ENCODE measurements at places on chromosomes 1 and 21.

GRCh38 chr1:101377084-101377835 is 140.4 kb downstream of the S1PR1 start:
- DNase-seq = no peak

DNA sequence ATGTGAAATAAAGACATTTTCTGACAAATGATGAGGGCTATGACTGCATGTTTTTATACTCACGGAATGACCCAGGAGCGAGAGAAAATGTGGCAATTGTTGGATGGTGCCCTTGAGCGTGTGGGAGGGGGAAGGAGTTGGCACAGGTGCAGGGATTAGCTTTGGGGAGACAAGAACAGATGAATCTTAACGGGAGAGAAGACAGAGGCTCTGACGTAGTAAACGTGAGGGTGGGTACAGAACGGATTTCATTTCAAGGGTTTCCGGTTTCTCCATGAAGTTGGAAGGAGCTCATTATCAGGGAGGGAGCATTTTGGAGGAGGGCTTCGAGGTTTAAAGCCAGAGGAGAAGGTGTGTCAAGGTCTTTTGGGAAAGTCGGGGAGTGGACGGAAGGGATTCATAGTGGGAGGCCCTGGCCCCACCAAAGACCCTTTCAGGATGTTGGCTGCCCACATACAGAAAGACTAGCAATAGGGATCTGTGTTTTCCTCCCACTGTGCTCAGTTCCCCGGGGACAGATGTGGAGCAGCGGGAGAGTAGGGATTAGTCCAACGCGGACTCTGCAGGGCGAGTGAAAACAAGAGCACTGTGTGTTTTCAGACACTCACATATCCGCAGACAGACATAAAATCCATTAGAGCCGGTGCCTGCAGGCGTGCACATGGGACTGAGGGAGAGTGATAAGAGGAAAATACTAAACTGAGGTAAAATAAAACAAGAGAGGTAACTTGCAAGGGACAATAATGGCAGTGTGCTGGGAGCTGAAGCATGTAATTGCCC is 584.1 kb downstream of the AJAP1 start:
- no peak for DNase-seq

DNA sequence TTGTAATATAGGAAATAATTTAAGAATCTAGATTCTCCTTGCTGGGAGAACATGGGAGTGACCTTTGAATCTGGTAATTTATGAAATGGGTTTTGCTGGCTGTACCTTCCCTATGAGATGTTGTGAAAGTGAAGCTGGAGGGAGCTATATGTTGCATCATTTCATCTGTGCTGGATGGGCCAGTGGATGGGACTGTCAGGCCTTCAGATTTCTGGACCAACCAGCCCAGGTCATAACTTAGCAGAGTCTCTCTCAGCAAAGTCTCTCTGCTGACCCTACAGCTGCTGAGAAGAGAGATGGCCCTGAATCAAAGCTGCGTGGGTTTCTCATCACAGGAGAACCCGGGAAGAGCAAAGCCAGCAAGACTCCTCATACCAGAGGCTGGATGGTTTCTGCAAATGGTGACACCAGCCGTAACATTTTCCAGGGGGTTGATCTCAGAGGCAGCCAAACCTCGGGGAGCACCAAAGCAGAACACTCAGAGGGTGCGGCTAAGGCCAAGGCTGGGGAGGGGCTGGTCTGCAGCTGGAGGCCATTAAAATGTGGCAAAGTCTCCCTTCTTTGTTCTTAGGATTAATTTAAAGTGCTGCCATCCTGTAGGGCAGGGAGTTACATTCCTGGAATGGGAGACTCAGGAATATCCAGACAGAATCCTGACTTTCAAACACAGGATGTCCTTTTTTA is 18.2 kb upstream of the PTGFRN start:
- no peak for DNase-seq

DNA sequence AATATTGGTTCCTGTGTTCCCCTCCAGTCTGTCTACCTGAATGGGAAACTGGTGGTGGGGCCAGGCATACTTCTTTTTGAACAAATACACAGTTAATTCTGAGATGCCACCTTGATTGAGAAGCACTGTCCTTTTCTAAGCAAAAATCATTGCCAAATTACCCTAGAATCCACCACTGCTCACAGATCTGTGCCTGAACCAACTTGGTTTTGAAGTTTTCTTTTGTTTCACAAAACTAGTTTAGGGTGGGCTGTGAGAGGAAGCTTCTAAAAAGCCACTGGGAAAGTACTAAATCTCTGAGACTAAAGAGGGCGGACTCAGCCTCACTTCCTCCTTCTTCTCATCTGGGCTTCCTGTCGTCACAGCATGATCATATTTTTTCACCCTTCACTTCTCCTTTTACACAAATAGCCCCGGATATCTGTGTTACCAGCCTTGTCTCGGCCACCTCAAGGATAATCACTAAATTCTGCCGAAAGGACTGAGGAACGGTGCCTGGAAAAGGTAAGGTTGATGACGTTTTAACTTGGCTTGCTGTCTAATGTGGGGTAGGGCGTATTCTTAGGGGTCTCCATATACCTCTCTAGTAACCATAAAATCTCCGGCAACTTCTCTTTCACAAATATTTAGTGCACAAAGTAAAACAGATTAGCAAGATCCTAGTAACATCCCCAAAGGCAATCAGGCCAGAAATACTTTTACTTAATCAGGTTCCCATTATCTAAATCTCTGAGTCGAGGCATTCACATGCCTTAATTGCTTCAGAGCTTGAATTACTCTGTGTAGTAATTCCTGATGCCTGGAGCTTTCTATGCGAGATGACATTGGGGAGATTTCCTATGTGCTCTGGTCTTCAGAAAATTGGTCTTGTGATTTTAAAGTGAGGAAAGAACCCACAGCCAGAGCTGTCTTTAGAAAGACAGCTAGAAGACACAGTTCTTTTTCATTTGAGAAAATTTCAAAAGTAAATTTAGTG is at the start of gene CD53:
Gene CD53 (plus strand): TSS at position 404 of the 976 bp plus-strand sequence. CDS start 18,261 bp downstream, outside the sequence.
- no peak for DNase-seq

GRCh38 chr1:17409391-17409811 is 30.1 kb downstream of the RCC2 start:
- DNase-seq = peak; percentile 31

DNA sequence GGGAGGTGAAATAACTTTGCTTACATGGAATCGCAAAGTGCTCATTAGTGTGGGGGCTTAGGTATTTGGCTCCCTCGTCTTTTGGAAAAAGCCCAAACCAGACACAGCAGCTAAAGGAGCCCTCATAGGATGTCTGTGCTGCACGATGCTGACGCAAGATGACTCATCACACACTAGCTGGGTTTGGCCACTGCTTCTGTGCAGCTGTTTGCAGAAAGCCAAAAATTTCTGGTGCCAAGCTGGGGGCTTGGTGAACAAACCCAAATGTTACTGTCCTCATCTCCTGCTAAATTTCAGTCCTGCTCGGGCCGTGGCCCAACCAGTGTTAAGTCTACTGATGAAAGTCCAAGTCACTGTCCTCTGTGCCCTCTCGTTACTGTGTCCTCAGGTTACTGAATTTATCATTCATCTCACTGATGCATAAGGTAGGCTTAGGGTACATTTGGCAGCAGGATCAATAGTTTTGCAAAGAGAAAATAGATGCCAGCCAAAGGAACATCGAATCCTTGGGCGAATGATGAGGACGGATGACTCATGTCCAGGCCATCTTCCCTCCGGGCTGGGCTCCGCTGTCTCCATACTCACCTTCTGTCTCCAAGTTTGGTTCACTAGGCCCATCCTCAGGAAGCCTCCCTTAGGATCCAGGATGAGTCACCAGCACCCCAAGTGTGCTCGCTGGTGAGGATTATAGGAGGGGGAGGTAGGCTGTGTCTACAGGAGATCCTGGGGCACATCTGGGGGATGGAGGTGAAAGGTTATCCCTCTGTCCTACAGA is 177.7 kb downstream of the ADSS2 start:
- DNase-seq = no peak

DNA sequence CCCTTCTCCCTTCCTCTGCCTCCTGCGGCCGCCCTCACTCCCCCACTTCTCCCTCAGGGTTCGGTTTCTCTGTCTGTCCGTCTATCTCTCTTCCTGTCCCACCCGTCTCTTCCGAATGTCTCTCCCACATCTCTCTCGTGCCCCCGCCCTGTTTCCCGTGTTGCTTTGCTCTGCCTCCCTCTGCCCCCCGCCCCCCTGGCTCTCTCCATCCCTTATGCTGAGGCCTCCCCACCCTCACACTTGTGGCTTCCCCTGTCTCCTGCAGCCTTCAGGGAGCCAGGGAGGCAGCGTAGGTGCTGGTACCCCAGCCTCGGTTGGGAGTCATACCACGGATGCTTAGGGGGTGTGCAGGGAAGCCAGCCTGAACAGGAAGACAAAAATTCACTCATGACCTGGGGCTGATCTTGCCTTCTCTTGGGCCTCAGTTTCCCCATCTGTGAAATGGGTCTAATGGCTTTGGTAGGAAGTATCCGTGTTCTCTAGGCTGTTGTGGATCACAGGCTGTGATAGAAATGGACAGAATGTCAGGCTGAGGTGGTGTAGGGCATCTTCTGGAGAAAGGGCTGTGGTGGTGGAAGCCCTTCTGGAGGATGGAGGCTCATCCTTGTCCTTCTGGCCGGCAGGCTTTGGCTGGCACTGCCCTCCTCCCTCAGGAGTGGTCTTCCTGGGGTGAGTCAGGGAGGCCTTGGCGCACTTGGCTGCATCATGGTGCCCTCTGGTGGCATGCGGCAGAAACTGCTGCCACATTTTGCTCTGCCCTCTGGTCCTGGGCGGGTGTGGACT is 55.5 kb downstream of the FOXO6 start:
- DNase-seq = no peak

GRCh38 chr1:20949871-20950590 is 162.9 kb upstream of the HP1BP3 start:
- no peak for DNase-seq

- no peak for DNase-seq
Measured at GRCh38 chr1:106747791-106748190, 308.7 kb upstream of the PRMT6 start.
